Activated CD4-positive, alpha-beta T cell treated with anti-CD3 and anti-CD28 coated beads for 36 hours (primary cell): ENCODE measurements at places on chromosomes 7 and 10.
A peak's percentile ranks its signal among the peaks of the same experiment; 100 is the strongest.

- no peak overlapping the region for H3K4me3 ChIP-seq
- DNase-seq, result no peak
- peaks cover 13% of the 10 kb centered on the region for H3K4me1 ChIP-seq
- no peak overlapping the region for H3K27ac ChIP-seq
Measured at GRCh38 chr7:88201305-88201704, 18.5 kb downstream of the SRI start.

DNA sequence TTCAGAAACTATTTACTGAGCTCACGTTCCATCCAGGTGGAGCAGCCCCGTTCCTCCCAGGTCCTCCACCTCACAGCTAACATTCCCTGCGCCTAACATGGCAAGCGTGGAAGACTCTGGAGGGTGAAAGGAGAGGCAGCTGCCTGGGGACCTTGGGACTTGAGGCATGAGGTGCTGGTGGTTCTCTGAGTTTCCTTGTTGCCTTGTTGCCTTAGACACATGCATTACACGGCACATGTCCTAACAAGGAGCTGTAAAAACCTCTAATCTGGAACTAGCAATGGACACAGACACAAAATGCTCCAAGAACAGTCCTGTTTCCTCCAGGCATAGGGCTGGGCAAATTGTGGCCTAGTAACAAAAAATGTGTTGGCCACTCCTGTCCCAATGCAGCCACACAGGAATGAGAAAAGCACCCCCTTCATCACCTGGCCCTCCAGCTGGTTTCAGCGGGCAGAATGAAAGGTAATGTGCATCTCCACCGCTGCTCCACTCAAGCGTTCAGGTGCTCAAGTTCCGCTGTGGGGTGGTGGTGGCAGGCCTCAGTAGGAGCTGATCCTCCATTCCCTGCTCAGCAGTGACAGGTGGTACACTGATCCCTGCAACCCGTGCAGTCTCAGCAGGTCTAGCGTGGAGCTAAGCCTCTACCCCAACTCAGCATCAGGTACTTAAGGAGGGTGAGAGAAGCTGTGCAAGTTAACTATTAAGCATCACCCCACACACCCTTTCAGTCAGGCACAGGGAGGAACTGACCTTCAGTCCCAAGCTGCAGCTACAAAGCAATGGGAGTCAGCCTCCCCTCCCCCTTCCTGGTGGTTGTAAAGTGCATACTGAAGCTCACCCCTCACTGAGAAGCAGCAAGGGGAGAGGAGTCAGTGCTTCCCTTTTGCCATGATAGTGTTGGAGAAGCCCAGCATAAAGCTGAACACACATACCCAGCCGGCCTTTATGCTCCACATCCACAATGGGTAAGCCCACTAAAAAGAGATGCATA is 382.8 kb downstream of the SDK1 start:
- no peak overlapping the region for H3K27ac ChIP-seq
- H3K4me3 ChIP-seq, result no peak overlapping the region
- no peaks in the 10 kb centered on the region for H3K36me3 ChIP-seq
- no peaks in the 10 kb centered on the region for H3K4me1 ChIP-seq

DNA sequence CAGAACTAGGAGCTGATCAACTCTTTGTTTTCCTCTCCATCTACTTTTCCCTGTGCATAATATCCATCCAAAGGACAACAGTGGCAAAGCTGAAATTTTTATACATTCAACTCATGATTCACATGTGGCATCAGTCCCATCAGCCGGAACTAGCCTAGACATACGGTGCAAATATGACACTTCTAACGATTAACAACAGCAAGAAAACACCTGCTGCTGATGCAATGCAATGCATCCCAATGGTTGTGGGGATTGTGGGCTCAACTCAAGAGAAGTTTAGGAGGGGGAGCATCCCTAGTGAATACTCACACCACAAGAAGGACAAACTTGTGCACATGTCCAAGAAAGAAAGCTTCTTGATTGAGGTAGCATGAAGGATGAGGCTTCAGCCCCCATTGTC is 20.5 kb upstream of the STK17A start:
- H3K4me1 ChIP-seq, result no peaks in the 10 kb centered on the region
- peak overlapping the region; percentile 38 for H3K27ac ChIP-seq
- H3K4me3 ChIP-seq, result no peak overlapping the region

DNA sequence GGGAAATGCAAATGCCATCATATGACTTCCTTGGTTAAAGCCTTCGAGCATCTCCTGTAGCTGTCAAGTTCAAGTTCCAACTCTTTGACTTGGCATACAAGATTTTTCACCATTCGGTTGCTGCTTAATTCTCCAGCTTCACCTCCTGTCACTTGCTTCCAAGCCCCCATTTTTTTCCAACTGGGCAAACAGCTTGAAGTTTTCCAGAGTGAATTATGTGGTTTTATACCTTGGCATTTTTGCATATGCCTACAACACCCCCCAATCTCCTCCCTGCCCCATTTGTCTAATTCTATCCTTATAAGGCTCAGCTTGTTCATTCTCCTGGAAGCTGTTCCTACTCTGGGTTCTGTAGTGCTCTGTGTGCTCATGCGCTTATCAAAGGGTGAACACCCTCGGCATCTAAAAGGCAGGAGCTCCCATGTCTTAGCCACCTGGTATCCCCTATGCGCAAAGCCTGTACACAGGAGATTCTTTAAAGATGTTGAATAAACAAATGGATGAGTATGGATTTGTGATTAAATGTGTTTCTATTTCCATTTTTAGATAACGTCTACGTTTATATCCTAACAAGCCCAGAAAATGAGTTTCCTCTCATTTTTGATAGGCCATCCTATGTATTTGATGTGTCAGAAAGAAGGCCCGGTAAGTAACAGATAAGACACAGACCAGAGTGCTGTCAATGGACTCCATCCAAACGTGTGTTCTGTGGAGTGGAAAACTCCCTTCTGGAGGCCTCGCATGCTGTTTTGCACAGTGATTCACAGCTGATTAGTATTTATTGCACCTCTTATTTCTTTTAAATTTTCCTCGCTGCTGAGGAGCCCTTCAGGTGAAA is 52.5 kb downstream of the CDHR3 start:
- no peaks in the 10 kb centered on the region for H3K27me3 ChIP-seq
- no peaks in the 10 kb centered on the region for H3K36me3 ChIP-seq
- H3K4me1 ChIP-seq, result peaks cover 36% of the 10 kb centered on the region
- no peak for DNase-seq

DNA sequence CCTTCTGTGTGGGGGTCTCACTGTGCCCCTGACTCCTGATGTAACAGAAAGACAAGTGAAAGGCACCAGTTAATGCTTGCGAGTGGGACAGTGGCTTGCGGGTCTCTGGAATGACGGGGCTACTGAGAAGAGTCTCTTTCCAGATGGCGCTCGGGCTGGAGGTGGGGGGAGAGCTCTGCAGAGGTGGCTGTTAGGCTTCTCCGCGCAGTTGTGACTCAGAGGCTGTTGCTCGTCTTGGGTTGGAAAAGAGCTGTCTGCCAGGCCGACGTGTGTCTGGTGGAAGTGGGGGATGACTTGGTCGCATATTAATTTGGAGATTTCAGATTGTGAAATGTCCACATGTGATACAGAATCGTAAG is 27.9 kb upstream of the SH2B2 start:
- H3K4me3 ChIP-seq, result no peak overlapping the region
- H3K27ac ChIP-seq, result no peak overlapping the region
- H3K27me3 ChIP-seq, result no peaks in the 10 kb centered on the region

GRCh38 chr10:69449841-69450240 is 1.4 kb upstream of the TSPAN15 start:
- no peak overlapping the region for H3K4me3 ChIP-seq
- peaks cover 4% of the 10 kb centered on the region for H3K27me3 ChIP-seq

DNA sequence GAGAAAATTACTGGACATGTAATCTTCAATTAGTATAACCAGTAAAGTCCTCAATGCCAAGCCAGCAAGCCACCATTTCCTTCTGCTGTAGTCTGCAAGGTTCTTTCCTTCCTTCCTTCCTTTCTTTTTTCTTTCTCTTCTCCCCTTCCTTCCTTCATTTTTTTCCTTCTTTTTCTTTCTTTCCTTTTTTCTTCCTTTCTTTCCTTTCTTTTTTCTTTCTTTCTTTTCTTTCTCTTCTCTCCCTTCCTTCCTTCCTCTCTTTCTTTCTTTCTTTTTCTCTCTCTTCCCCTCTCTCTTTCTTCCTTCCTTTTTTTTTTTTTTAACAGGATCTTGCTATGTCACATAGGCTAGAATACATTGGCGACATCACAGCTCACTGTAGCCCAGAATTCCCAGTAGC is 369.8 kb downstream of the SEMA3D start:
- H3K36me3 ChIP-seq, result no peaks in the 10 kb centered on the region
- no peaks in the 10 kb centered on the region for H3K27me3 ChIP-seq
- no peak overlapping the region for H3K4me3 ChIP-seq
- no peak for DNase-seq
- H3K4me1 ChIP-seq, result no peaks in the 10 kb centered on the region

DNA sequence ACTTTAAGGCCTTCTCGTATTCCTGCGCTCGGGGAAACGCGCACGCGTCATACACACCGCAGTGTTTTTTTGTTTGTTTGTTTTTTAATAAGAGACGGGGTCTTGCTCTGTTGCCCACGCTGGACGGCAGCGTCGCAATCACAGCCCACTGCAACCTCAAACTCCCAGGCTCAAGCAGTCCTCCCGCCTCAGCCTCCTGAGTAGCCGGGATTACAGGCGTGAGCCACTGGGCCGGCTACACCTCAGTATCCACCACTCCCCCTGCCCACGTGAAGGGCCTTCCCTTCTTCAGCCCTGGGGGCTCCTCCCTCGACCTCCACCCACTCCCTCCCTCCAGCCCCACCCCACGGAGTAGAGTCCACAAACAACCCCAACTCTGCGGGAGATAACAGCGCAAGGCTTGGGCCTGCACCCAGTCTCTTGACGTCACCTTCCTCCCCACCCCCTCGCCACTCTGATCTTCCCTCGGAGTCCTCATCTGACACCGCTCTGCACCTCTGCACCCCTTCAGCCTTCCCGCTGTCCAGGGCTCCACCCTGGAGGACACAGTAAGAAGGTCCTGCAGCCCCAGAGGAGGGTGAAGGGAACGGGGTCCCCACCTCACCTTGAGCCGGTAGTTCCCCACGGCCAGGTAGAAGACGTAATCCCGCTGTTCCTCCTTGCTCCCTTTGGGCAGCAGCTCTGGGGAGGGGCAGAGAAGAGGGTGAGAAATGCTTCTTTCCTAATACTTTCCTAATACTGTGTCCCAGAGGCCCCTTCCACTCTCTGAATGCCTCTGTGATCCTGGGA is 2.8 kb upstream of the CLDN15 start:
- H3K27ac ChIP-seq, result no peak overlapping the region
- no peaks in the 10 kb centered on the region for H3K27me3 ChIP-seq
- H3K4me1 ChIP-seq, result peaks cover 13% of the 10 kb centered on the region
- H3K36me3 ChIP-seq, result peaks cover 24% of the 10 kb centered on the region
- DNase-seq, result no peak

GRCh38 chr7:74344132-74344496 is 54.9 kb downstream of the CLIP2 start:
- H3K27ac ChIP-seq, result no peak overlapping the region
- H3K36me3 ChIP-seq, result no peaks in the 10 kb centered on the region
- H3K4me3 ChIP-seq, result no peak overlapping the region
- H3K27me3 ChIP-seq, result no peaks in the 10 kb centered on the region

DNA sequence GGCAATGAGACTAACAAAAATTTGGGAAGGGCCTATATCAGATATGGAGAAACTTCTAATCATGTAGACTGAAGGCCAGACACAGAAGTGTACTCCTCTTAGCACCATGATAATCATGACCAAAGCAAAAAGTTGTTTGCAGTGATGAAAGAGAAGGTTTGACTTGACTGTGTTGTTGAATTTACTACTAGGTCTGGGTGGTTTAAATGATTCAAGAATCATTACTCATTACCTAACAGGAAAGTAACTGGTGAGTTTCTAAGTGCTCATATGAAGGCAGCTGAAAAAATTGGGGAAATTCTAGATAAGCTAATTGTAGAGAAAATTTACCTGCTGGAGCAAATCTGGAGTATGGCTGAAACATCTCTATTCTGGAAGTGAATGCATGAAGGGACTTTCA is 451.5 kb upstream of the SORCS1 start:
- no peak overlapping the region for H3K27ac ChIP-seq
- no peak for DNase-seq
- H3K4me1 ChIP-seq, result no peaks in the 10 kb centered on the region
- H3K27me3 ChIP-seq, result no peaks in the 10 kb centered on the region
- H3K4me3 ChIP-seq, result no peak overlapping the region

DNA sequence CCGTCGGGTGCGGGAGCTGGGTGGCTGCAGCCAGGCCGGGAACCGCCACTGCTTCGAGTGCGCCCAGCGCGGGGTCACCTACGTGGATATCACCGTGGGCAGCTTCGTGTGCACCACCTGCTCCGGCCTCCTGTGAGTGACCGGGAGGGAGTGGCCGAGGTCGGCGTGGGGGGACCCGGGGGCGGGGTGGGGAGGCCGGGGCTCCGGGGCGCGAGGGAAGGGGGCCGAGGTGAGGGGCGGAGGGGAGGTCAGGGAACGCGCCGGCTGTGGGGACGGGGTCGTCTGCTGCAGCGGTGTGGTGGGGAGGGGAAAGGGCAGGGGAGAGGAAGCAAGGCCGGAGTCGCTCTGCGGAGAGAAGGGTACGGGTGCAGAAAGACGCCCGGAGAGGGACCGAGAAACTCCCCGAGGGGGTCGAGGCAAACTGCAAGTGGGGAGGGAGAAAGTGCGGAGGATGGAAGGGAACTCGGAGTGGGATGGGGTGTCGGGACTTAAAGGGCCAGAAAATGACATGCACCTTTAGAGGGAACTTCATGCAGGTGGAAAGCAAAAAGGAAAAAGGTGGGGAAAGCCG is 518 bp downstream of the AGFG2 start:
- peak overlapping the region; percentile 95 for H3K27ac ChIP-seq
- peak overlapping the region; percentile 98 for H3K4me3 ChIP-seq
- peaks cover 13% of the 10 kb centered on the region for H3K36me3 ChIP-seq

DNA sequence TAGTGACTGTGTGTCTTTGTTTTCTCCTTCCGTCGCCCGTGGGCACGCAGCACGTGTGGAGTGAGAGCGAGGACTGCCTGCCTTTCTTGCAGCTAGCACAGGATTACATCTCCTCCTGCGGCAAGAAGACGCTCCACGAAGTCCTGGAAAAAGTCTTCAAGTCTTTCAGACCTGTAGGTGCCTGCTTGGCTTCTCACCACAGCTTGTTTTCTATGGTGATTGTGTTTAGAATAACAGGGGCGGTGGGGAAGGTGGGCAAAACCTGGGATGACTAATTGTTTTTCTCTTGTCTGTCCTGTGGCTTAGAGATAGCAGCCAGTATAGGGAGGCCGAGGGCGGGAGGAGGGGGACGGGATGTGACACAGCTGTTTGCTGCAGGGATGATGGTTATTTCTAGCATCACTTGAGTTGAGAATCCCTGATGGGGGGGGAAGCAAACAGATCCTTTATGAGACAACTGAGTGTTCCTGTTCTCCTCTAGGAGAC is 11.4 kb downstream of the MTURN start:
- no peak overlapping the region for H3K27ac ChIP-seq
- H3K36me3 ChIP-seq, result peaks cover 3% of the 10 kb centered on the region
- H3K27me3 ChIP-seq, result no peaks in the 10 kb centered on the region
- no peak for DNase-seq
- no peak overlapping the region for H3K4me3 ChIP-seq

- peaks cover 8% of the 10 kb centered on the region for H3K27me3 ChIP-seq
- H3K4me3 ChIP-seq, result no peak overlapping the region
- H3K27ac ChIP-seq, result no peak overlapping the region
- no peaks in the 10 kb centered on the region for H3K36me3 ChIP-seq
- DNase-seq, result no peak
Measured at GRCh38 chr10:80544316-80544953, 6.7 kb downstream of the SH2D4B start.
